ENCODE measurements at places on chromosomes 12 and 14. TPM values are rescaled to one million over a fixed set of nuclear protein-coding genes. Genes with fewer than 3 reads are reported as not detected.

The DCAF11 gene
- polyA plus RNA-seq, result 25.3 TPM

The SLC10A1 gene
- polyA plus RNA-seq, result not detected

The KRT6B gene
- not detected for polyA plus RNA-seq

The ULK1 gene
- 24.7 TPM for polyA plus RNA-seq

The C12orf60 gene
- polyA plus RNA-seq, result 5.3 TPM

The SLC38A4 gene
- 0.27 TPM for polyA plus RNA-seq

The TMTC1 gene
- 44.6 TPM for polyA plus RNA-seq

The HOTAIR gene
- not detected for polyA plus RNA-seq

The B4GALNT1 gene
- polyA plus RNA-seq, result 2.6 TPM

The CD4 gene
- 3.2 TPM for polyA plus RNA-seq

The P2RX2 gene
- polyA plus RNA-seq, result not detected

The MFAP5 gene
- 17.4 TPM for polyA plus RNA-seq

DNA sequence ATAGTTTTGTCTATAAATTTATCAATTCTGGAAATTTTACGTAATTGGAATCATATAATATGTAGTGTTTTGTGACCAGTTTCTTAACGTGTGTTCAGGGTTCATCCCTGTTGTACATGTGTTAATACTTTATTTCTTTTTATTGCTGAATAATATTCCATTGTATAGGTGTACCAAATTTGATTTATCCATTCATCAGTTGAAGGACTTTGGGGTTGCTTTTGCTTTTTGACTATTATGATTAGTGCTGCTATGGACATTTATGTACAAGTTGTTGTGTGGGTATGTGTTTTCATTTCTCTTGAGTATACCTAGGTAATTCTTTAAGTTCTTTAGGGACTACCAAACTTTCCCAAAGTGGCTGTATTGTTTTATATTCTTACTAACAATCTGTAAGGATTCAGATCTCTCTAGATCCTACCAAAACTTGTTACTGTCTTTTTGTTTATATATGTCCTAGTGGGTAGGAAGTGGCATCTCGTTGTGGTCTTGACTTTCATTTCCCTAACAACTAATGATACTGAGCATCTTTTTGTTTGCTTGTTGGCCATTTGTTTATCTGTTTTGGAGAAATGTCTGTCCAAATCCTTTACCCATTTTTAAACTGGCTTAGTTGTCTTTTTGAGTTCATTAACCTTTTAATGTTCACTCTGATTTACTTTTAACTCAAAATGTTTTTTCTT lies 14.9 kb downstream of the VRK1 start:
- H3K27ac ChIP-seq, result no peak overlapping the region
- no peaks in the 10 kb centered on the region for H3K36me3 ChIP-seq
- no peak for DNase-seq
- no peak overlapping the region for H3K4me3 ChIP-seq

- no peaks in the 10 kb centered on the region for H3K27me3 ChIP-seq
- H3K4me1 ChIP-seq, result no peaks in the 10 kb centered on the region
- no peaks in the 10 kb centered on the region for H3K36me3 ChIP-seq
Observed at GRCh38 chr12:92581604-92582003, 121.2 kb upstream of the PLEKHG7 start.

- no peak overlapping the region for H3K4me3 ChIP-seq
- DNase-seq, result no peak
- no peaks in the 10 kb centered on the region for H3K27me3 ChIP-seq
- H3K4me1 ChIP-seq, result no peaks in the 10 kb centered on the region
- H3K27ac ChIP-seq, result no peak overlapping the region
Observed at GRCh38 chr12:84857525-84858208, 54.9 kb downstream of the SLC6A15 start.

- H3K4me3 ChIP-seq, result no peak overlapping the region
- peaks cover 22% of the 10 kb centered on the region for H3K36me3 ChIP-seq
- no peak overlapping the region for H3K27ac ChIP-seq
Observed at GRCh38 chr12:131803961-131804521, 24.2 kb upstream of the MMP17 start.

DNA sequence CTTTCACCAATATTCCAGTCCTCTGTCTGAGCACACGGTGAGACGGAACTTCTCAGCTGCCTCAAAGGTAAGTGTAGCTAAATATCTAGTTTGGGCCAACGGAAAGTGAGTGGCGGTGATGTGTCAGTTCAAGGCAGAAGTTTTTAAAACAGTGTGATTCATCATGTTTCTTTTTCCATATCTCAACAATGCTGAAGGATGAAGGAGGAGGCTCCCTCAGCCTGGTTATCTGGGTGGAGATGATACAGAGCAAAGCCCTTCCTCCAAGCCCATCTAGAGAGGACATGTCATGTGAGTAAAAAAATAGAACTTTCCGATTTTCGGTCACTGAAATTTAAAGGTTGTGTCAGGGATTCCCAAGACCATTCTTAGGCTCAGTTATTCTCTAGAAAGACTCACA lies 13.1 kb upstream of the ANP32D start:
- no peak for DNase-seq
- H3K4me1 ChIP-seq, result no peaks in the 10 kb centered on the region
- no peaks in the 10 kb centered on the region for H3K36me3 ChIP-seq
- H3K4me3 ChIP-seq, result no peak overlapping the region

DNA sequence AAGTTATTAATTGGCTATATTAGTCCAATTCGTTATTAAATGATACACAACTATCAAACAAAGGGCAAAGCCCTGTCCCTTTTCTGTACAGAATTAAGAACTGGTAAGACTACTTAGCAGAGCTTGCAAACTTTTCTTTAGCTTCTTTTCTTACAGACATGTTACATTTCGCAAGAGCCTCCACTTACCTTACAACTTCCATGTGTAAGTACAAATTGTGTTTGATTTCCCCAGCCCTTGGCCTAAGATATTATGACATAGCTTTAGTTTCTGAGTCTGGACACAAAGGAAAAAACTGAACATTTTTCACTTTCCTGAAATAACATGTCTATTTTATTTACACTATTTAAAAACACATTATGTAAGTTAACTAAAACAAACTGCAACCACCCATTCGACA lies 1.7 kb downstream of the ATF7 start:
- H3K27me3 ChIP-seq, result no peaks in the 10 kb centered on the region
- H3K36me3 ChIP-seq, result no peaks in the 10 kb centered on the region
- peak overlapping the region; percentile 89 for H3K27ac ChIP-seq
- H3K4me1 ChIP-seq, result peaks cover 34% of the 10 kb centered on the region
- no peak for DNase-seq

GRCh38 chr14:105375635-105376057 lies 22.7 kb upstream of the TEX22 start:
- no peak for DNase-seq
- no peaks in the 10 kb centered on the region for H3K4me1 ChIP-seq
- H3K36me3 ChIP-seq, result no peaks in the 10 kb centered on the region
- H3K4me3 ChIP-seq, result no peak overlapping the region

- DNase-seq, result no peak
- H3K4me3 ChIP-seq, result no peak overlapping the region
- no peaks in the 10 kb centered on the region for H3K36me3 ChIP-seq
- H3K27me3 ChIP-seq, result peaks cover 8% of the 10 kb centered on the region
Observed at GRCh38 chr14:100147181-100147631, 12.2 kb downstream of the DEGS2 start.

GRCh38 chr14:76280221-76280620 lies 95.7 kb upstream of the ESRRB start:
- no peaks in the 10 kb centered on the region for H3K4me1 ChIP-seq
- no peak overlapping the region for H3K4me3 ChIP-seq
- no peaks in the 10 kb centered on the region for H3K27me3 ChIP-seq
- H3K27ac ChIP-seq, result no peak overlapping the region

DNA sequence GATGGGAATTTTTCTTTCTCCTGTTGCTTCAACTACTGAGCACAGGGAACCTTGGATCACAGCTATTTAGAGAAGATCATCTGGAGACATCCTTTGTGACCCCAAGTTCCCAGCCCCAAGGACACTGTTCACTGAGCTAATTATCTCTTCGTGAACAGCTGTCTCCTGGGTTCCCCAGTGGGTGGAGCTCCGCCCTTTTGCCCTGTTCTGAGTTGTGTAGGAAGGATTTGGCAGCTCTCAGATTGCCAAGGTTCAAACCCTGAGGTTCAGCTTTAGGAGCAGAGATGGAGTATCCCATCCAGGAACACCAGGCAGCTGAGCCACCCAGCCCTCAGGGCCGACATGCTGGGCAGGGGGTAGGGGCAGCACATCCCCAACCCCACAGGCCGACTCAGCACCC lies 32.0 kb downstream of the NGB start:
- no peak overlapping the region for H3K27ac ChIP-seq
- no peaks in the 10 kb centered on the region for H3K27me3 ChIP-seq
- H3K4me3 ChIP-seq, result no peak overlapping the region
- DNase-seq, result no peak
- no peaks in the 10 kb centered on the region for H3K4me1 ChIP-seq
- H3K36me3 ChIP-seq, result no peaks in the 10 kb centered on the region

- no peak overlapping the region for H3K4me3 ChIP-seq
- peaks cover 10% of the 10 kb centered on the region for H3K4me1 ChIP-seq
- no peaks in the 10 kb centered on the region for H3K36me3 ChIP-seq
- no peaks in the 10 kb centered on the region for H3K27me3 ChIP-seq
- no peak for DNase-seq
- no peak overlapping the region for H3K27ac ChIP-seq
Observed at GRCh38 chr12:42979746-42980145, 390.2 kb upstream of the PRICKLE1 start.

GRCh38 chr14:23550812-23551265 lies 726 bp downstream of the ZFHX2 start:
- peaks cover 27% of the 10 kb centered on the region for H3K4me1 ChIP-seq
- no peaks in the 10 kb centered on the region for H3K27me3 ChIP-seq
- peak overlapping the region; percentile 46 for H3K4me3 ChIP-seq
- no peaks in the 10 kb centered on the region for H3K36me3 ChIP-seq

DNA sequence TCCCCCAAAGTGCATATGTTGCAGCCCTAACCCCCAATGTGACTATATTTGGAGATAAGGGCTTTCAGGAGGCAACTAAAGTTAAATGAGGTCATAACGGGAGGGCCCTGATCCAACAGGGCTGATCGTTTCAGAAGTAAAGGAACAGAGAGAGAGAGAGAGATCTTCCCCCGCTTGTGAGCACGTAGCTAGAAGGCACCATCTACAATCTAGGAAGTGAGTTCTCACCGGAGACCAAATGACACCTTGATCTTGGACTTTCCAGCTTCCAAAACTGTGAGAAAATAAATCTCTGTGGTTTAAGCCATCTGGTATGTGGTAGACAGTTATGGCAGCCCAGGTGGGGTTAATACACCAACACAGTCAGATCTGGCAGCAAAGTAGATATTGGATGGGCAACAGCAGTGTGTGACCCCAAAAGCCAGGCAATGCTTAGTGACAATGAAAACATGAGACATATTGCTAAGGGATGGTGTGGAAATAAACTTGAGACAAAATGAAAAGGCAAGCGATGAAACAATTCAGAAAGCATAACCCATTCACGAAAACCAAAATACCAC lies 147.2 kb upstream of the GSC start:
- H3K4me1 ChIP-seq, result peaks cover 8% of the 10 kb centered on the region
- DNase-seq, result no peak
- no peaks in the 10 kb centered on the region for H3K27me3 ChIP-seq
- no peak overlapping the region for H3K27ac ChIP-seq
- H3K36me3 ChIP-seq, result no peaks in the 10 kb centered on the region

GRCh38 chr14:92897922-92898565 lies 24.9 kb upstream of the CHGA start:
- no peaks in the 10 kb centered on the region for H3K36me3 ChIP-seq
- no peaks in the 10 kb centered on the region for H3K27me3 ChIP-seq
- no peak overlapping the region for H3K4me3 ChIP-seq
- no peak overlapping the region for H3K27ac ChIP-seq
- DNase-seq, result no peak

GRCh38 chr14:94588311-94588710 lies 7.1 kb downstream of the SERPINA5 start:
- no peak for DNase-seq
- H3K4me1 ChIP-seq, result no peaks in the 10 kb centered on the region
- H3K27ac ChIP-seq, result no peak overlapping the region
- no peaks in the 10 kb centered on the region for H3K27me3 ChIP-seq
- H3K36me3 ChIP-seq, result no peaks in the 10 kb centered on the region

DNA sequence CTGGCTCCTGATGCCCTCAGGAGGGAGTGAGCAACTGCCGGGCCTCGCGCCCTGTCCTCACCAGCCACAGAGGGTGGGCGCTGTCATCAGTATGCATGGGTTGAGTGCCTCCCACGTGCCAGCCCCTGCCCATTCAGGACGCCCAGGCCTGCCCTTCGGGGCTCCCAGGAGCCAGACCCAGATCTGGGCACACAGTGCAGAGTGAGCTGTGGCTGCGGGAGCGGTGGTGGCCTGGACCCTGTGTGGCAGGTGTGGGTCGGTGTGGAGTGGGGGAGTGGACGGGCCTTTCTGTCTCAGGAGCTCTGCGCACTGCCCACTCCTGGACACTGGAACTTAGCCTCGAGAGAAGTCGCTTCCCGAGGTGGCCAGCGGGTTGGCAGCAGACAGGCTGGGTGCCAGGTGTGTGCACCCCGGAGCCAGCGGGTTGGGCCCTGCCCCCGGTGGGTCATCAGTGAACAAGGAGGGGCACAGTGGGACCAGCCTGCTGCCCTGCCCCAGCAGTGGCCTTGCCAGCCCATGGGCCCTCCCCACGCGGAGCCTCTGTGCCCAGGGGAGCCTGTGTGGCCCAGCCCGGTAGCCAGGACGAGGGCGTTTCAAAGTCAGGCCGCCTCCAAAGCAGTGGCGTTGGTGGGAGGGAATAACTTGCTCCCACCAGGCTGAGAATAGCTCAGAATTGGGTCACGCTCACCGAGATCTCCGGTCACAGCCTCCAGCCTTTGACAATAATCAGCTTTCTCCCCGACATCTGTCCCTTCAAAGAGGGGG lies 9.5 kb downstream of the TRMT61A start:
- peak overlapping the region; percentile 68 for H3K27ac ChIP-seq
- H3K4me3 ChIP-seq, result no peak overlapping the region
- H3K27me3 ChIP-seq, result no peaks in the 10 kb centered on the region
- H3K4me1 ChIP-seq, result peaks cover 53% of the 10 kb centered on the region
- peak; percentile 69 for DNase-seq

DNA sequence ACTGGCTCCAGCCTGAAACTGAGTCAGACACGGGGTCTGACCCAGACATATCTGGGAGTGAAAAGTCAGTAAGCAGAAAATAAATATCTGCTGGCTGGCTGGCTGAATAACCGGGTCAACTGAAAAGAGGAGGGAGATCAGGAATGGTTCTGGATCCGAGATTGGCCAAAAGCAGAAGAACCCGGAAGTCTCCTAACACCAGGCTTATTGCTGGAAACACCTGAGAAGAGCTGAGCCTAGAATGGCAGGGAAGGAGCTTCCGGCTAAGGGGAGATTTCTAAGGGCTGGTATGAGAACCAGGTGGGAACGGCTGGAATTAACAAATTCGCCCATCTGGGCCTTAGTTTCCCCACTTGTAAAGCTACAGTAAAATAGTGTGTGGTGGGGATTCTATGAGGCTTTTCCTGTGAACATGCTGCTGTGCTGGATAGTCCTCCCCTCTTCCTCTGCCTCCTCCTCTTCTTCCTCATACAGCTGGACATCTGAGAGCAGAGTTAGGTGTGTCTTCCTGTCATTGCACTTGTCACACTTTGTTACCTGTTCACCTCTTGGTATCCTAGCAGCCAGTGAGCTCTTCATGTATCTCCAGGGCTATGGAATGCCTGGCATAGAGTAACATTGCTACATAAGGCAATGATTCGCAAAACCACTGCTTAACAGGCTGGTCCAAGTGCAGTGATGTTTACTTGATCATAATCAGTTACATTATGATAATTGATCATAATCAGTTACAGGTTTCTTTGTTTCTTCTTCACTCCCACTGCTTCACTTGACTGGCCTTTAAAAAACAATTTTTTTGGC lies 2.0 kb upstream of the SHMT2 start:
- H3K27ac ChIP-seq, result no peak overlapping the region
- peaks cover 10% of the 10 kb centered on the region for H3K36me3 ChIP-seq
- H3K4me1 ChIP-seq, result peaks cover 31% of the 10 kb centered on the region
- H3K27me3 ChIP-seq, result peaks cover 48% of the 10 kb centered on the region

Data from heart left ventricle (tissue), 16 donors.